Liver (tissue), 10 donors: ENCODE measurements at places on chromosomes 4 and X. TPM values are rescaled to one million over a fixed set of nuclear protein-coding genes. Genes with fewer than 3 reads are reported as not detected.

The C4orf51 gene
- not detected for total RNA-seq

The SLC9B1 gene
- 0.50 TPM for total RNA-seq

The NAP1L3 gene
- 1.2 TPM for total RNA-seq

The SLC26A1 gene
- 41.0 TPM for total RNA-seq

The TMEM156 gene
- 0.67 TPM for total RNA-seq

The TEX13D gene
- total RNA-seq = not detected

The PROM1 gene
- 3.8 TPM for total RNA-seq

The TRPC5OS gene
- not detected for total RNA-seq

The FBXO8 gene
- total RNA-seq = 56.1 TPM

- no peak overlapping the region for H3K27ac ChIP-seq
- H3K4me3 ChIP-seq = no peak overlapping the region
- H3K27me3 ChIP-seq = no peaks in the 10 kb centered on the region
- H3K36me3 ChIP-seq = no peaks in the 10 kb centered on the region
- H3K4me1 ChIP-seq = no peaks in the 10 kb centered on the region
These were observed 173.9 kb upstream of the PGRMC2 start for GRCh38 chr4:128461291-128462102.

DNA sequence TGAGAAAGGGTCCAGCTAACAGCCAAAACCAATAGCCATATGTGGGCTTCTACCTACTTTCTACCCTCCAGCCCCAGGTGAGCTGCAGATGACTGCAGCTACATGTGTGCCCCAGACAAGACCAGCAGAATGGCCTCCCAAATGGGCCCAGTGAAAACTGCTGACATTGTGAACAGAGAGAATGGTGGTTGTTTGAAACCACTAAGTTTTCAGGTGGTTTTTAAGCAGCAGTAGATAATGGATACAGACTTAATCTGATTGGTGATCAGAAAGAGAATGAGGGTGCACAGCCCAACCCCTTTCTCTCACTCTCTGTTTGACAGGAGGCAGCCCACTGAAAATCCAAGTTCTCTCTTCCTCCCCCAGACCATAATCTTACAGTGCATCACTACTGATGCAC lies 42.5 kb upstream of the BBS12 start:
- no peaks in the 10 kb centered on the region for H3K36me3 ChIP-seq
- H3K27me3 ChIP-seq = no peaks in the 10 kb centered on the region
- DNase-seq = no peak
- H3K4me3 ChIP-seq = no peak overlapping the region

DNA sequence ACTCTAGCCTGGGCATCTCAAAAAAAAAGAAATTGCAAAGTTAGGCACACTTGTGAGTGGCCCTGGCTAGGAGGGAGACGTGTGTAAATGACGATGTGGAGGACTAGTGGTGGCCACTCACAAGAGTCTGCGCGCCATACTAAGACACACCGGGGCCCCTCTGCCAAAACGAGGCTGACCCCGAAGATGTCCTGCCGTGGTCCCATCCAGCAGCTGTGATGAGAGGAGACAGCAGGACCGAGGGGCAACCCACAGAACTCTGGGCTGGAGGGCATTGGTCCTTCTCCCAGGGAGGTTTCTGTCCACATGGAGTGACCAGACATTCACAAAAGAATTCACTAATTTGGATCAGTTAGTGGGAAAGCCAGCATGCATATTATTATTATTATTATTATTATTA lies 47.4 kb downstream of the NOP14 start:
- peaks cover 29% of the 10 kb centered on the region for H3K36me3 ChIP-seq
- no peak overlapping the region for H3K4me3 ChIP-seq
- H3K27ac ChIP-seq = no peak overlapping the region
- no peaks in the 10 kb centered on the region for H3K4me1 ChIP-seq

GRCh38 chr4:105990933-105991332 lies 95.7 kb downstream of the NPNT start:
- no peak overlapping the region for H3K27ac ChIP-seq
- no peak overlapping the region for H3K4me3 ChIP-seq
- H3K36me3 ChIP-seq = no peaks in the 10 kb centered on the region
- H3K4me1 ChIP-seq = no peaks in the 10 kb centered on the region

GRCh38 chrX:17553961-17554482 lies 179.0 kb downstream of the NHS start:
- no peak overlapping the region for H3K27ac ChIP-seq
- no peak overlapping the region for H3K4me3 ChIP-seq
- no peak for DNase-seq
- H3K36me3 ChIP-seq = no peaks in the 10 kb centered on the region

GRCh38 chrX:134568285-134569016 lies 89.8 kb downstream of the PLAC1 start:
- H3K27me3 ChIP-seq = no peaks in the 10 kb centered on the region
- no peak for DNase-seq
- H3K4me3 ChIP-seq = no peak overlapping the region
- no peaks in the 10 kb centered on the region for H3K36me3 ChIP-seq

DNA sequence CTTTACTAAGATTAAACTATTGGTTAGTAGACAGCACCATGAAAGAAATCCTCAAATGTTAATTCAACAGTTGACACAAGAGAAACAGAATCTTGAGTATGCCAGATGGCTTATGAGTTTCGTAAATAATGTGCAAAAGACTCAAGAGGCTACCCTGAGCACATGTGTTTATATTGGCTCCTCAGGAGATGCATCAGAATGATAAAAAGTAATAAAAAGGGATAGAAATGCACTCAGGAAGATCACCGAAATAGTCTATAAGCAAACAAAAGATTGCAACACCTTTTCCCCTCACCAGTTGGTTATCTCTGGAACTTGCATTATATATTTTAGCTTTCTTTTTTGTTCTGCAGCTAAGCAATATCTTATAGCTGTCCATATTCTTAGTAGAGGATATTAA lies 84.4 kb downstream of the SCFD2 start:
- no peak overlapping the region for H3K4me3 ChIP-seq
- no peaks in the 10 kb centered on the region for H3K4me1 ChIP-seq
- no peak for DNase-seq
- no peaks in the 10 kb centered on the region for H3K27me3 ChIP-seq

GRCh38 chrX:39714471-39714870 lies 383.3 kb downstream of the BCOR start:
- DNase-seq = no peak
- no peaks in the 10 kb centered on the region for H3K27me3 ChIP-seq
- no peaks in the 10 kb centered on the region for H3K36me3 ChIP-seq
- no peak overlapping the region for H3K4me3 ChIP-seq
- no peak overlapping the region for H3K27ac ChIP-seq
- no peaks in the 10 kb centered on the region for H3K4me1 ChIP-seq

DNA sequence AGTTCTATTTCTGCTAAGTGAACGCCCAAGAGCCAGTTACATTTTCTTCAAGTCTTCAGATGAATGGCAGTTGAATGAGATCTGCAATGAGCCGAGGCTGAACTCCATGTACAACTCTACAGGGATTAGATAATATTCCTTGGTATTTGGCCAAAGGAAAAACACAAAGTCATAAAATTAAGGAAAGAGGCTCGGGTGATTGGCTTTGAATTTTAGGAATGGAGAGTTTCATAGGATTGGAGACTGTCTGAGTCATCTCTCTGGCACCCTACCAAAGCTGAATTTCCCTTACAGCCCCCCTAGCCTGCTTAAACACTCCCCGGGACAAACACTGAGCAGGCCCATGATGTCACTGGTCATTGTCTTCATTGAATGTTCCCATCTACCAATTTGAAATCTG lies 188.0 kb upstream of the C1QTNF7 start:
- H3K27ac ChIP-seq = no peak overlapping the region
- H3K27me3 ChIP-seq = no peaks in the 10 kb centered on the region
- H3K4me3 ChIP-seq = no peak overlapping the region
- H3K4me1 ChIP-seq = no peaks in the 10 kb centered on the region

DNA sequence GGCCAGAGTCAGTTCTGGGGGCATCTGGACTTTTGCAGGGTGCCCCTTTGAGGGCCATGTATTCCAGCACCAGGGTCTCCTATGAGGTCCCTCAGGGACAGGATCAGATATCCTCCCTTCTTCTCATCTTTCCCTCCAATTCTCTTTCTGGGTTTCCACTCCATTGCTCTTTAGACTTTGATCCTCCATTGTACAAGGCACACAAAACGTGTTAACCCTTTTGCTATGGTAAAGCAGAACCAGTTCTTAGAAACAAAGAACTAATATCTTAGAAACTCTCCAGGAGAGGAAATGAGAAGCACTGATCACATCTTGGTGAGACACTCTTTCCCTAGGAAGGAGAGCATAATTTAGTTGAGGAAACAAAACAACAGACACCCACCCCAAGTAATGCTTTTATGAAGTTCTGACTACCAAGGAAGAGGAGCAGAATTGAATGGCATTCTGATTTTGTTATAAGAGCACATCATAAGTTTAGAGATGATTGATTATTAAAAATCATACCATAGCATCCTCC lies 200.7 kb upstream of the NPY2R start:
- no peak for DNase-seq
- H3K4me3 ChIP-seq = no peak overlapping the region
- no peaks in the 10 kb centered on the region for H3K27me3 ChIP-seq
- no peak overlapping the region for H3K27ac ChIP-seq
- H3K36me3 ChIP-seq = no peaks in the 10 kb centered on the region

- no peak overlapping the region for H3K27ac ChIP-seq
- no peaks in the 10 kb centered on the region for H3K27me3 ChIP-seq
- H3K4me1 ChIP-seq = no peaks in the 10 kb centered on the region
- DNase-seq = no peak
These were observed 84.5 kb downstream of the CD99L2 start for GRCh38 chrX:150813922-150814321.

DNA sequence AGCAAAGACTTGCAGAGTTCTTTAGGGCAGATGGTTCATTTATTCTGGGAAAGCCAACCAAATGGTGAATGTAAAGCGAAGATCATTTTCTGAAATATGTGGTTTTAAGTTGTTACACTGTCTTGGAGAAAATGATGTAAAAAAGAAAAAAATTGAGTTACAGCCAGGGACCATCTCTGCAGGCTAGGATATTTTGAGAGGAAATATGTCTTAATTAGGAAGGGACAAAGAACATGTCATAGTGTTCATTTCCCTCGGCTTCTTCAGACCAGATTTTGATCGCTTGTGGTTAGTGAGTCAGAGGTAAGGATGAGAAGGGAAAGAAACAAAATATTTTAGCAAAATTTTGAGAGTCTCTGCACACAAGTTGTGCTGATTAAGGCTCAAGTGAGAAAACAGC lies 59.0 kb upstream of the C1QTNF7 start:
- no peak overlapping the region for H3K27ac ChIP-seq
- H3K4me3 ChIP-seq = no peak overlapping the region
- no peaks in the 10 kb centered on the region for H3K27me3 ChIP-seq
- H3K4me1 ChIP-seq = no peaks in the 10 kb centered on the region
- DNase-seq = no peak

- H3K27ac ChIP-seq = no peak overlapping the region
- H3K36me3 ChIP-seq = no peaks in the 10 kb centered on the region
- H3K4me1 ChIP-seq = peaks cover 5% of the 10 kb centered on the region
- no peak overlapping the region for H3K4me3 ChIP-seq
- no peaks in the 10 kb centered on the region for H3K27me3 ChIP-seq
These were observed 37.3 kb downstream of the HPGD start for GRCh38 chr4:174485025-174485424.

- no peaks in the 10 kb centered on the region for H3K4me1 ChIP-seq
- no peak overlapping the region for H3K27ac ChIP-seq
- H3K36me3 ChIP-seq = no peaks in the 10 kb centered on the region
- H3K27me3 ChIP-seq = no peaks in the 10 kb centered on the region
These were observed 1072.3 kb downstream of the RAPGEF2 start for GRCh38 chr4:160175064-160175643.

DNA sequence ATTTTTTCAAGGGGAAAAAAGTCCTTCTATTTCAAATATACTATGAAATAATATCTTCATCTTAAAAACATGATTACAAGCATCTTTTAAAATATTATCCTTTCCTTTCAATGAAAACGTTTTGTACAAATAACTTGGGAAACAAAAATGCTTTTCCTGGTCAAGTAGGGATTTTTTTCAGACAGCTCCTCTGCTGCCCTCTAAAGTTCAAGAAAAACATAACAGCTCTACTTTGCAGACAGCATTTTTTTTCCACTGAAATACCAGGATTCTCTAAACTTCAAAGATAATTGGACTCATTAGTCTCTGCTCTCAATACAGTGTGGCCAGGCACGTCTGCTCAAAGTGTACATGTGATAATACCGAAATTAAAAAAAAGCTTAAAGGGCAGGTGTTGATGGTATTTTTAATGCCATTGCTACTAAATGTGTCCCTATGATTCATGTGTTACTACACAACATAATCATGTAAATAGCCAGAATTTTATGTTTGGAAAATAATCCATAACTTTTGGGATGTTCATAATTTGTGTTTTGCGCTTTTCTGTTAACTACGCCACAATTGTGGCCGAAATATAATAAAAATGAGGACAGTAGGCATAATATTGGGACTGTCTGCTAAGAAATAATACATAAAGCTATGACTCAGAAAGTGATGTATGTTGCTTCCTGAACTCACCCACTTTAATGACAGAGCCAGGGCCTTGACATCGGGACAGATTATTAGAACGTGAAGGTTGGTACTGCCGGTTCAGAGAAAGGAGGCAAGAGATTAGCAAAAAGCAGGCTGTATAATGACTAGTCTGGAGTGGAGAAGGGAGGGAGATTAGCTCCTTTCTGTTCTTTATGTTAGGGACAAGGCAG lies 478.9 kb downstream of the KCNIP4 start:
- no peaks in the 10 kb centered on the region for H3K36me3 ChIP-seq
- H3K27me3 ChIP-seq = no peaks in the 10 kb centered on the region
- no peak overlapping the region for H3K27ac ChIP-seq
- H3K4me3 ChIP-seq = no peak overlapping the region

DNA sequence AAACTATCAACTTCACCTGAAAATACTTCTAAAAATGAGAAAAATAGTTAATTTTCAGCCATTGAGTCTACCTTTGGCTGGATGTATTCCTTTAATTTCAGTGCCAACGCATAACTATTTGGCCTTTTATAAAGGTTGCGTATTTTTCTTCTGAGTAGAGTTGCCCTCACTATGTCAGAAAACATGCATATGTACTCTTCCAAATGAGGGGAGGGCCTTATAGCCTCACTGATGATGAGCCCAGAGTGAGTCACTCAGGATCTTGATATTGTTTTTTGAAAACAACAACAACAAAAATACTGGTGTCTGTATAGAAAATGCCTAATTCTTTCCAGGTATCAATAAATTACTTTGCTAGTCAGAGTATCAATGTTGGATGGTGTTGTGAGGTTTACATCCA lies 349.3 kb downstream of the FBXO8 start:
- no peaks in the 10 kb centered on the region for H3K36me3 ChIP-seq
- DNase-seq = no peak
- H3K27me3 ChIP-seq = no peaks in the 10 kb centered on the region
- no peaks in the 10 kb centered on the region for H3K4me1 ChIP-seq
- no peak overlapping the region for H3K4me3 ChIP-seq

DNA sequence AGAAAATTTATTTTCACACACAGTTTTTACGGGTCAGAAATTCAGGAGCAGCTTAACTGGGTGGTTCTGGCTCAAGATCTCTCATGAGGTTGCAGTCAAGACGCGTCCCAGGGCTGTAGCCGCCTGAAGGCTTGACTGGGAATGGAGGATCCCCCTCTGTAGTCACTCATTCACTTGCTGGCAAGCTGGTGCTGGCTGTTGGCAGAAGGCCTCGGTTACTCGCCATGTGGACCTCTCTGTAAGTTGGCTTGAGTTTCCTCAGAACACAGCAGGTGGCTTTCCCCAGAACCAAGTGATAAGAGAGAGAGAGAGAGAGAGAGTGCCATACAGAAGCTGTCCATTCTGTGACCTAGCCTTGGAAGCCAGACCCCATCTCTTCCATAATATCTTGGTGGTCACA lies 132.8 kb downstream of the DCLK2 start:
- H3K27me3 ChIP-seq = no peaks in the 10 kb centered on the region
- H3K27ac ChIP-seq = no peak overlapping the region
- H3K4me1 ChIP-seq = no peaks in the 10 kb centered on the region
- DNase-seq = no peak
- H3K36me3 ChIP-seq = no peaks in the 10 kb centered on the region
- no peak overlapping the region for H3K4me3 ChIP-seq

GRCh38 chr4:151530230-151530629 lies 121.3 kb downstream of the FHIP1A start:
- no peak overlapping the region for H3K27ac ChIP-seq
- DNase-seq = no peak
- H3K4me1 ChIP-seq = no peaks in the 10 kb centered on the region
- H3K36me3 ChIP-seq = no peaks in the 10 kb centered on the region
